ENCODE measurements at places on chromosomes 12 and 14.

DNA sequence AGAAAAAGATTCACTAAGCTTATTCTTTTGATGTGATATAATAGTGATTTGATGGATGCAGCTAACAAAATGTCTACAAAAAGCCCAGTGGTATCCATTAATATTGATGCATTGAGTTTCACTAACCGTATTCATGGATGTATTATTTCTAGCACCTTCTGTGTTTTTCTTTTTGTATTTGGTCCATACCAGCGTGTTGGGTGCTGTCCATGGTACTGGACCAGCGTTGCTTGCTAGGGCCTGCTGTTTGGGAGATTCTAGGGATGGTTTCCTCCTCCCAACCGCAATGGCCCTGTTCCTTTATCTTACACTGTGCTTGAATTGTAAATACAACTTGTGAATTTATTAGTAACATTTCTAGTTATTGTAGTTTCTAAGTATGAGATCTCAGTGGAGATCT is 31.7 kb downstream of the ANO4 start:
- peak; percentile 84 for DNase-seq

- no peak for DNase-seq
Observed at GRCh38 chr12:116144384-116144783, 133.1 kb downstream of the MED13L start.

- no peak for DNase-seq
Observed at GRCh38 chr12:105099356-105099755, 8.2 kb upstream of the WASHC4 start.

DNA sequence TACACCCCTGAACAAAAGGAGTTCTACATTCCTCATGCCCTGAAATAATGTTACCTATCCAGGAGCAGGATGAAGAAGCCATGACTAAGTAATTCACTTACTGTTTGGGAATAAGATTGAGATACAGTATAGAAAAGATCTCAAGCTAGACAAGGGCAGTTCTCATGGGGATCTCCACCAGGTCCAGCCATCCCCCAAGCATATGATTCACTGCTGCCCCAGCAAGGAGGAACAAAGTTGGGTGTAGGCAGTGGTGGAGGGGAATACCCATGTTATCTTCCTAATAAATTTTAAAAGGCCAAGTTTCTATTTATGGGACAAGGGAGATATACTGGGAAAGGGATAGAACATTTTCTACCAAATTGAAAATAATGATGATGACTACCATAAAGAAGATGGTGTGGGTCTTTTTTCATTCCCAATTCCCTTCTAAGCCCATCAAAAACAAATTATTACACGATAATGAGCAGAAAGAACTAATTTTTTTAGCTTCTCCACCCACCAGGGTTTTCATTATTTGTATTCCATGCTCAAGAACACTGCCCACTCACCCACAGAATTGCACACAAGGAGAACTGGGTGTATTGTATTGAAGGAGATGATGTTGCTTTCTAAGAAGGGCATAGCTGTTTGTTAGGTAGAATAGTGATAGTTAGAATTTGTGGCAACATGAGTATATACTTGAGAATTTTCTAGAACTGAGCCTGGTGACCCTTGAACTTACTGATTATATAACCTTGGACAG is 204.6 kb downstream of the BTG1 start:
- DNase-seq: no peak

- no peak for DNase-seq
Observed at GRCh38 chr14:103740991-103741689, 25.5 kb downstream of the ZFYVE21 start.

DNA sequence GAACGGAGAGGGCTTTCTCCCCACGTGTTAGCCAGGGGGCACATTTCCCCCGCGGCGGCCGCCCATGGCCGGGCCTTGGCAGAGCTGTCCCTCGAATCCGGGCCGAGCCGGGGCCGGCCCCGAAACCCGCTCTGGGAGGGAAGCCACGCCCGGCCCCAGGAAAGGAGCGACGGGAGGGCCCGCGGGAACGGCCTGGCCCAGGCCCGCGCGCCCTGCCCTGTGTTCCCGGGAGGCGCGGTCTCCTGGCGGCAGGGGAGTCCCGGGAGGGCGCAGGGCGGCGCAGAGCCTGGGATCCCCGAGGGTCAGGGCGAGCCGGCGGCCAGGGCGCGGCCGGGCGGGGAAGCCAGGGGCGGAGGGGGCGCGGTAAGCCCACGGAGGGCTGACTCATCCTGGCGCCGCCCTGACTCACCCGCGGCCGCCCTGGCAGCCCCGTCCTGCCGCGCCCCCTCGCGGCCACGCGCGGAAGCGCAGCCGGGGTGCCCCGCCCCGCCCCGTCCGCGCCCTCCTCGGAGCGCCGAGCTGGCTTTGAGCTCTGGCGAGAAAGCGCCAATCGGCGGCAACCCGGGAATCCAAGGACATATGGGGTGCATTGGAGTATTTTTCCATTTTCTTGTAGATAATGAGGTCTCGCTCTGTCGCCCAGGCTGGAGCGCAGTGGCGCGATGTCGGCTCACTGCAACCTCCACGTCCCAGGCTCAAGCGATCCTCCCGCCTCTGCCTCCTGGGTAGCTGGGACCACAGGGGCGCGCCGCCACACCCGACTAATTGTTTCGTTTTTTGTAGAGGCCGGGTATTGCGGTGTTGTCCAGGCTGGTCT is 31.8 kb upstream of the PLEKHG6 start:
- peak; percentile 97 for DNase-seq

DNA sequence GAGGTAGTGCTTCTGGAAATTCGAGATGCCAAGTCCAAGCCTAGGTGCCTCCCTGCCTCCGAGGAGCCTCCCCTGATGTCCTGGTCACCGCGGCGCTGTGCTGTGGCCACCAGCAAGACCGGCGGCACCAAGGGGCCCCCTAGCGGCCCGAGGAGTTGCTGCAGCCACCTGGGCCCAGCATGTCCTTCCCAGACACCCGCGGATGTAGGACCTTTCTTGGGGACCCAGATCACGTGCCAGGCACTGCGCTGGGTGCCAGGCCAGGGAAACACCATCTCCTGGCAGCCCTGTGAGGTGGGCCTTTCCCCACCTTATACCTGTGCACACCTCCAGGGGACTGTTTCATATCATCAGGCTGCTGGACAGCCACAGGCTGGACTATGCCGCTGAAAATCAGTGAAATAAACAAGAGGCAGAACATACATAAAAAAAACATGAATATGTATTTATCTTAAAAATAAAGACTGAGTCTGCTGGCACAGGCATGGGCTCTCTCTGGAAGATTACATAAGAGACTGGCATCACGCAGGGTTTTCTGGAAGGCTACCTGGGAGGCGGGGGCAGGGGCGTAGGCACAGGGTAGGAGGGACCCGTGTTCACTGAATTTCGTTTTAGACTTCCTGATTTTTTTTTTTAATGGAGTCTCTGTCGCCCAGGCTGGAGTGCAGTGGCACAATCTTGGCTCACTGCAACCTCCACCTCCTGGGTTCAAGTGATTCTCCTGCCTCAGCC is 15.9 kb upstream of the HHIPL1 start:
- peak; percentile 89 for DNase-seq

DNA sequence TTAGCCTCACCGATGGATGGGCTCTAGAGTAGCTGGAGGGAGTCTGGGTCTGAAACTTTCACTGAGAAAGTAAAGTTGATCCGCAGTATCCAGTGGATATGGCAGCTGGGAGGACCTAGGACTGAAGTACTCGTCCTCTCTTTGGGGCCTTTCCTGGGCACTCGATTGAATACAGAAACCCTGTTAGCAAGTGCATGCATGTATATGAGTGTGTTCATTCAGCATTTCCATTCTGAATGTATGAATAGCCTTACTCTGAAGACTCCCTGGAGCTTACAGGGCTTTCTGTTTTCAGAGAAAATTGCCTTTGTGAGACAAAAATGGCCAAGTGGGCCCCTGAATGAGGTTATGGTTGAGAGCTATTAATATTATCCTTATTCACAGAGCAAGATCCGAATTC is 62.8 kb downstream of the DAD1 start:
- no peak for DNase-seq

- peak; percentile 38 for DNase-seq
Observed at GRCh38 chr14:28779456-28779855, 12.9 kb downstream of the FOXG1 start.

GRCh38 chr12:128857133-128857763 is 4.0 kb downstream of the GLT1D1 start:
- no peak for DNase-seq

DNA sequence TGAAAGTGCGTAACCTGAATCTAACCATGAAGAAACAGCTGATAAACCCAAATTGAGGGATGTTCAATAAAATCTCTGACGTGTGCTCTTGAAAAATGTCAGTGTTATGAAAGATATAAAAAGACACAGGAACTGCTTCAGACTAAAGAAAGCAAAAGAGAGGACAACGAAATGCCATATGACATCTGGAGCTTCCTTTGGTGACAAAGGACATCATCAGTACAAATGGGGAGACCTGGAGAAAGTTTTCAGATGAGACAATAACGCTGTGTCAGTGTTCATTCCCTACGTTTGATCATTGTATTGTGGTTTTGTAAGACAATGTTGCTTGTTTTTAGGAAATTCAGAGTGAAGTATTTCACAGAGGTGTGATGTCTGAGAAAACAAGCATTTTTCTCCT is 125.9 kb upstream of the MAP1LC3B2 start:
- no peak for DNase-seq

DNA sequence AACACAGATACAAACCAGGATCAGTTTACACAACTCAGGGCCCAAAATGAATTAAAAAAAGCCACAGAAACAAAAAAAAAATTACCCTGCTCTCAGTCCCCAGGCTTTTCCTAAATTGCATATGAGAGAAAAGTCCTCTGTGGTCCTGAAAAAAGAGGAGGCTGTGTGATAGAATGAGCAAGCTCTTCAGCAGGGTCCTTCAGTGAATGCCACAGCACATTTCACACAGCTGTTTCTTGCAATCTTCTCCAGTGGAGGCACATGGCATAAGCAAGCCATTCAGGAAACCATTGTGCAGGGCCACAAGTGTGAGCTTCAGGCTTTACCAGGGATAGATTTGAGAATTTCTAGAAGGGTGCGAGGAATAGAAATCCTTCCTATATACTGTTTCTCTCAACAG is 168.5 kb downstream of the PPM1H start:
- DNase-seq: no peak

DNA sequence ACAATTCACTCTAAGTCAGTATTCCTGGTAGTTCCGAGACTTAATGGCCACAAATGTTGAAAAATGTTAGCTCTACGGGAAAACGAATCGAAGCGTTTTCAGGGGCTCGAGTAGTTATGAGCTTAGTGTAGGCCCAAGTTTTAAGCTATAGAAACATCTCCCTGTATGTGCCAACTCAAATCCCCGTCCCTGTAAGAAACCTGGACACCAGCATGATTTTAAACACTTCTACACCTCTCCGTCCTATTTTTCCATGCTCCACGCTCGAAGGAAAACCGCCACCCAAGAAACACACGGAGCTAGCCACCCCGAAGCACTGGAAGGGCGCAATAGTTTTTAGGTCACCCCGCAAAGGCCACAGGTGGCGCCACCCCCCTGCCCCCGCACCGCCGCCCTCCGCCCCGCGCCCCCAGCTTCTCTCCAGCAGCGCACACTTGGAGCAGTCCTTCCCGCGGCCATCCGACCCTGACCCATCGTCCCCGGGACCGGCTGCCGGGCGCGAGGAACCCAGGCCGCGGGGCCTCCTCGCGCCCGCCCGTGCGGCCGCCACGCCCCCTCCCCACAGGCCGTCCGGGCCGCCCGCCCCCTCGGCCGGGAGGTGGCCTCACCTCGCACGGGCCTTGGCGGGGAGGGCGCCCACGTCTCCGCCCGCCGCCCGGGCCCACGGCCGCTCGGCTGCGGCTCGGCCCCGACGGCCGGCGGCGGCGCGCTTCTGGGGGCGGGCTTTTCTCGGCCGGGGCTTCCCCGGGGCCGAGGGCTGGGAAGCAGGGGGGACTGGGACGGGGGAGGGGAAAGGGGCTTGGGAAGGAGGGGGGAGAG is 522 bp downstream of the R3HDM2 start:
- DNase-seq: peak; percentile 45

DNA sequence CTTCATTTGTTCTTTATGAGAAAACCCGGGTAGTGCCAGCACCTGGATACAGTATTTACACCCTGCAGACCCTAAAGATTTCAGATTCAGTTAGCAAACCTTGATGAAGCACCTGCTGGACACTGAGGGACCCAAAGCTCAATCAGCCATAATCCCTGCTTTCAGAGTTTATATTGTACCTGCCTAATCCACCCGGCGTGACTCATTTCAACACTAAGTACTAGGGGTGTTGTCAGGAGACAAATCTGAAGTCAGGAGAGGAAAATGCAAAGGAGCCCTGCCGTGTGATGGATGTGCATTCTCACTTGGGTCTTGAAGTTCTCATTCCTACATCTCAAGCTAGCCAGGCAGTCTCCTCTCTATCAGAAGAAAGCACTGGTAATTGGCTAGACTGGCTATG is 176.7 kb upstream of the BCL2L14 start:
- DNase-seq: no peak

GRCh38 chr12:67482751-67483661 is 165.5 kb upstream of the DYRK2 start:
- peak; percentile 84 for DNase-seq

- peak; percentile 11 for DNase-seq
Observed at GRCh38 chr12:91769736-91770135, 375.9 kb downstream of the BTG1 start.

GRCh38 chr12:659090-659683 is 4.1 kb downstream of the NINJ2 start:
- no peak for DNase-seq

- DNase-seq: peak; percentile 77
Observed at GRCh38 chr12:51269174-51270066, 795 bp downstream of the SMAGP start.

DNA sequence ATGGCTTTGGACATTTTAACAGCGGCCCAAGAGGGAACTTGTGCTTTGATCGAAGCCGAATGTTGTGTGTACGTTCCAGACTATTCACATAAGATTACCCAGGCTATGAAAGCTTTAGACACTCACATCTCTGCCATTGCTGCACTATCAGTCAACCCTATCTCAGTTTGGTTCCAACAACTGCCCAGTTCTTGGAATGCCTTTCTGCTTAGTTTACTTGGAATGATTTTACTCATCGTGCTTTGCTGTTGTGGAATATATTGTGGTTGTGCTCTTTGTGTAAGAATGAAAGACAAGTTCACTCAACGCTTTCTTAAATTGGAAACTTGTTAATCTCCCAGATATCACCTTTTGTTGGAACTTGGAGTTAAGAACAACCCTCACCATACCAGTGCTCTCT is 498.2 kb downstream of the GLT1D1 start:
- DNase-seq: peak; percentile 73

GRCh38 chr12:88756153-88756552 is 175.9 kb upstream of the KITLG start:
- DNase-seq: no peak

GRCh38 chr14:96057738-96058137 is 18.6 kb downstream of the C14orf132 start:
- no peak for DNase-seq

GRCh38 chr12:12915656-12916055 is 24.3 kb downstream of the GPRC5A start:
- DNase-seq: no peak

- no peak for DNase-seq
Observed at GRCh38 chr14:57495416-57495815, 1.8 kb upstream of the CCDC198 start.

- DNase-seq: peak; percentile 82
Observed at GRCh38 chr12:132560614-132561426, 49.6 kb downstream of the LRCOL1 start.

DNA sequence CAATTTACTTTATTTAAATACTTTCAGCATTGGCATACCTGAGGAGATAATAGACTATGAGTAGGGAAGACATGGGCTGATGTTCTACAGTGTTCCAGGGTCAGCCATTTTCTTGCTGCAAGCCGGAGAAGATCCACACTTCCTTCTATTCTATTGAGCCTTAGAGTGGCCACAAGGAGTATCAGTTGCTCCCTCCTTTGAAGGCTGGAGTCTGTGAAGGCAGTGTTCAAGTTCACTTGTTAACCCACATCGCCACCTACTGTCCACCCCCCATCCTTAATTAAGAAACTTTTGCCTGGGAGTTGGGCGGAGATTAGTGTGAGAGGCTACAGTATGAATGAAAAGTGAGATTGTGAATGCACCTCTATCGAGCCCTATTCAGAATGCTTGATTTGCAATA is 666.6 kb downstream of the NRXN3 start:
- DNase-seq: peak; percentile 88

Measured in astrocyte of the hippocampus (primary cell).